Foreskin keratinocyte (primary cell): ENCODE measurements at places on chromosomes 7 and 10.

DNA sequence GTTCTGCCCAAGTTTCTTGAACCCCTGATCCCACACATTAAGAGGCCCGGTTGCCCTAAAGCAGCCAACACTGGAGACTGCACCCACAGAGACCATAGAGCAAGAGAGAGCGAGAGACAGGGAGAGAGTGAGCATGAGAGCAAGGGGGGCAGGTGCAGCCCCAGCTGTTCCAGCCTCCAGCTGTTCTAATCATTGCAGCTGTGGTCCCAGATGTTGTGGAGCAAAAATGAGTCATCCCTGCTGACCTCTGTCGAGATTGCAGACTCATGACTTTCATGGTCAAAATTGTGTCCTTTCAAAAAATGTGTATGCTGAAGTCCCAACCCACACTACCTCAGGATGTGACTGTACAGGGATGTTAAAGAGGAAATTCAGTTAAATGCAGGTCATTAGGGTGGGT, 143.9 kb upstream of the FRMD4A start:
- no peak for DNase-seq

DNA sequence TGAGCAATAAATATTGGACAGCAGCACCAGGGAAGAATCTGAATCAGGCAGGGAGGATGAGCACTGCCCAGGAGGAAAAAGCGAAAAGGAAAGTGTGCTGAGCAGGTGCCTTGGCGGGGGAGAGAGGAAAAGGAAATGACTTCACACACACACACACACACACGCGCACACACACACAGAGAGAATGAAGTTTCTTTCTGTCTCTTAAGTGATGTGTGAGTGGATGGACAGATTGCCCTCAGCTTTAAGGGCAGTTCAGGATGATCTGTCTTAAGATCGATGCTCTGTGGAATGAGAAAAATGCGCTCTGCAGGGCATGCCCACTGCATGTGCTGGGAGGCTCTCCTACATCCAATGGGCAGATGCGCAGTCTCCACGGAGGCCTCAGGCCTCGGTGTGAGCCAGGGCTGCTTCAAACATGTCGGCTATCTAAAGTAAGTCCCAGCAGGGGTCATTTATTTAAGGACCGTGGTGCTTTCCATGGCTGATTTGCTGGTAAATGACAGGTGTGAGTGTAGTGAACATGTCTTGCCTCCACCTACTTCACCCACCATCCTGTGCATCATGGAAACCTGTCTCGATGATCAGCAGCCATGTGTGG, 2.5 kb upstream of the ACBD5 start:
- peak; percentile 80 for DNase-seq

- no peak for DNase-seq
Observed at GRCh38 chr10:114631666-114632417, 26.2 kb downstream of the ABLIM1 start.

DNA sequence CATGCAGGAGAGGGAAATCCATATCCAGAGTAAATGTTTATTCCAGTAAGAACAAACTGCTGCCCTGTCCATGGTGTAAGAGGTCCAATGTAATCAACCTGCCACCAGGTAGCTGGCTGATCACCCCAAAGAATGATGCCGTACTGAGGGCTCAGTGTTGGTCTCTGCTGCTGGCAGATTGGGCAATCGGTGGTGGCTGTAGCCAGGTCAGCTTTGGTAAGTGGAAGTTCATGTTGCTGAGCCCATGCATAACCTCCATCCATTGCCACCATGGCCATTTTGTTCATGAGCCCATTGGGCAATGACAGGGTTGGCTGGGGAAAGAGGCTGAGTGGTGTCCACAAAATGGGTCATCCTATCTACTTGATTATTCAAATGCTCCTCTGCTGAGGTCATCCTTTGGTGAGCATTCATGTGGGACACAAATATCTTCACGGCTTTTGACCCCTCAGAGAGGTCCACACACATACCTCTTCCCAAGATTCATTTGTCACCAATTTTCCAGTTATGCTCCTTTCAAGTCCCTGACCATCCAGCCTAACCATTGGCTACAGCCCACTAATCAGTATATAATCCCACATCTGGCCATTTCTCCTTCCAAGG, 23.3 kb upstream of the PAPSS2 start:
- DNase-seq = no peak

DNA sequence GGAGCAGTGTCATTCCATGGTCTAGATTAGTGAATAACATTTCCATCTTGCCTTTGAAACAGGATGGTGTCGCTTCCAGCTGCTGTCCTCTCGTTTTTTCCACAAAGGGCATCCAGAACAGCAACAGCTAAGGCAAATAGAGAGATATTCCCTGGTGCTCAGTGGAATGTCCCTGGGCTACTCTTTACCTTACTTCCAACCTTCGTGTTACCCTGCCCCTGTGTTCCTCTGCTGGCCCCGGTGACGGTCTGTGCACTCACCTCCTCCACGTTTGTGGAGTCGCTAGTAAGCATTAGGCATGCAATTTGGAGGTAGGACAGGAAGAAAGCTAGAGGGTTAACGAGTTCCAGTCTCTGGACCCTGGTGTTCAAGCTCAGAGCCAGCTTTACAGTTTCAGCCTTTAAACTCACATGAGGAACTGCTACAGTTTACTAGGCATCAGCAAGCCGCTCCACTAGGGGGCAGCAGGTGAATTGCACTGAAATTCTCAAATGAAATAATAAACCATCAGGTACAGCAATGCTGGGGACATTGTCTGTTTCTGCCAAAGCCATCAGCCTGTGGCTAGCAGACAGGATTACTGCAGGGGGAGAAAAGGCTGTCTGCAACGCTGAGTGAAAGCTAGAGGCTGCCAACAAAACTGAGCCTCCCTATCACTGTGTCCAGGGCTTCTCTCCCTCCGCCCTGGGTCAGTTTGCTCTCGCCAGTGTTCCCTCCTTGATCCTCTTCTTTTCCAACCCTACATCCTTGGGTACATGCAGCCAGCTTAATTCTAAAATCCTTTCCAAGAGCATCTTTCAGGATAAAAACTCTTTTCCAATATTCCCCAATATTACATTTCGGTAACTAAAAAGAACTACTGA, 9.0 kb downstream of the MRPL32 start:
- DNase-seq = no peak

DNA sequence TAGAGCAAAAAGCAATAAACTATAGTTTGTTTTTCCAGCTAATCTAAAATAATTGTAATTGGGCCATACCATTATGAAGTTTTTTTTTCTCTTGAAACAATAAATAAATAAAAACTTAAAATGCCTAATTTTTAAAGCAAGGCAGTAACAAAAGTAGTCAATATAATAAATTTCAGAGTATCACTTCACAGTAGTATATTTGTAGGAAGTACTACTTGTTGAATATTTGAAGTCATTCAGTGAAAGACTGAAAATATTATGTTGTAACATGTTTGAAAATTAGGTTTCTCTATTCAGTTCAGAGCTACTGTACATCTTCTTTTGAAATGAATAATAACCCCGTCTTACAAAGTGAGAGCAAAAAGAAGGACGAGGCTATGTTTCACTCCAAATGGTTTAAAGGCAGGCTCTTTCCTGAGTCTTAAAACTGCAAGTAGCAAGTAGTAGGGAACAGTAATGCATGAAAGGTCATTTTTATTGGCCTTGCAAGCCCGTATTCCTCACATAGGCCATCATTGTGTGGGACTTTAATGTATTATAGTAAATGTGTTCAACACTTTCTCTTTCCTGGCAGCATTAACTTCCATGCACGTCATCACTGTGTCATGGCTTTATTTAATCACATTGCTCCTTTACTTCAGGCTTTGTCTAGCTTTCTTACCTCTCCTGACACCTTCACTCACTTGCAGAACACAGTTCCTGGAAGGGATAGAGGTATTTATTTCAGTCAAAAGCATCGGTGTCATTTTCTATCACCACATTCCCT, 141.4 kb downstream of the VTI1A start:
- DNase-seq = no peak

DNA sequence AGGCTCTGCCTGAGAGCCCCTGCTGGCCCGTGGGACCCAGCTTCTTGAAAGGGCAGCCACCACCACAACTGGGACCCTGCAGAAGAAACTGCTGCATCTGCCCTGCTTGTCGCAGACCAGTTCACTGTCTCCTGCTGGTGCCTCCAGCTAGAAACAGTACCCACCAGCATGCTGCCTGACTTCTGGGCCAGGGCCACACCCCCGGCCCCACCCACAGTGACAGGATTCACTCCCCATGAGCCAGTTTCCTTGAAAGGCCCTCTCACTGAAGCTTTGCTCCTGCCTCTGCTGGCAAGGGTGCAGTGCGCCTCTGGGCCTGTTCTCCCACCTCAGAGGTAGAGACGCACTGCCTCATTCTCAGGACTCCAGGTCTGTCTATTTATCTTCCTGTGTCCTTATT, 32.4 kb downstream of the ANXA11 start:
- DNase-seq = no peak

DNA sequence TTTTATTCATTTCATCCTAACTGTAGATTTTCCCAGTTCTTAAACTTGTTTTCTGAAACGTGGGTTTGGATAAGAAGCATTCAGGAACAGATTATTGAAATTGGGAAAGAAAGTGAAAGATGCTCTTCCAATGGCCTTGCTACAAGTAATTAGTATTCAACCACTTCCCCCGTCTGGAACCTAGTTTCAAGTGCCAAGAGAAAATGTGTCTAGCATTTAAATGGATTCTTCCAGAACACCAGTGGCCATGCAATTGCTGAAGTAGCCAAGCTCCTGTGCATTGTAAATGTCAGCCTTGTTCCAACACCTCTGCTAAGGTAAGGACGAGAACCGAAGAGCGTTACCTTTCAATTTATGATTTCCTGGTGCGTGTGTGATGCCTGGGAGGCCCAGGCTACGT, 68.2 kb downstream of the PFKFB3 start:
- DNase-seq = no peak

DNA sequence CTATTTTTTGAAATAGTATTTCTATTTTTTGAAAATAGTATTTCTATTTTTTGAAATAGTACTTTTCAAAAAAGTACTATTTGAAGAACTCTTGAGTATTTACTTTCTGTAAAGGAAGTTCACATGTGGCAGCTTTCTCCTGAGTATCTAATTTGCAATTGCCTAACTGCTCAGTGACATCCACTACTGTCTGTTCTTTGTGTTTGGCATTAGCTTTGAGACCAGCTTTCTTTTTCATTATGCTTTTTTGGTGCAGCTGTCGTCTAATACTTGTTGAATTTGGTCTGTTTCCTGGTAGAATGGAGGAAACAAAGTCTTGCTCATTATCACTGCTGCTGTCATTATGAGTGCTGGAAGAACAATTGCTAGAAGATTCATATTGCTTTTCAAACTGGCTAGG, 99.1 kb downstream of the BMPR1A start:
- DNase-seq = no peak
